Stimulated activated CD4-positive, alpha-beta T cell treated with anti-CD3 and anti-CD28 coated beads, Interleukin-1b, Interleukin-23, amount 100 ng/mL, for 1 hour (primary cell): ENCODE measurements at places on chromosomes 7 and 10.

GRCh38 chr7:1539882-1540775 is 9.6 kb downstream of the MAFK start:
- no peak for DNase-seq

DNA sequence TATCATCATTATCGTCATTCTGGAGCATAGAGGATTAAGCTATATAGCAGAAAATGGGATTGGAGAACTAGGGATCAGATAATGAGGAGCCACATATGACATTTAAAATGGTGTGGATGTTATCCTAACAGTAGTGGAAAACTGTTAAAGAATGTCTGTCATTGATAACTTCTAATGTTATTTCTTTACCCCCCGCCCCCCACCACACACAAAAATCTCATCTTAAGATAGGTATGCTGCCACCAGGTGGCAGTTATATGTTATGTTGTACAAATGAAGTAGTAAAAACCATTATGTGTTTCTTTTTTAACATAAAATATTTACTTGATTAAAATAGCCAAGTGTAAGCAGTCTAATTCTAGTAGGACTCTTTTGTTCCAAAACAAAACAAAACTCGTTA is 13.0 kb downstream of the AKAP9 start:
- no peak for DNase-seq

GRCh38 chr7:100443096-100443840 is 7.0 kb upstream of the PPP1R35 start:
- DNase-seq = no peak

DNA sequence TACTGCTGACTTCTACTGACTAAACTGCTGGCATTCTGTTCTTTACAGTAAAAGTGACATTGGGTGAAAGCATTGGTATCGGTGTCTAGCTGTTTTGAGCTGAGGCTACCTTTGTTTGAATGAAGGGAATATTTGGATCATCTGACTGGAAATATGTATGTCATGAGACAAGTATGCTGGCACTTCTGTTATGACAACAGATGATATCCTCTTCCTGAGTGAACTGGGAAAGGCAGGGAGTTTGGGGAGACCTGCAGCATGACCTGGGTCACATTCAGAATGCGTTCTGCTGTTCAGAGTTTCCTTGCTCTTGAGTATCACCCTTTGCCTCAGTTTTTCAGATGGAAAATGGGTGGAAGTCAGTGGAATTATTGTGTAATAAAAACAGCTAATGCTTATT is 81.8 kb downstream of the PLCE1 start:
- no peak for DNase-seq

DNA sequence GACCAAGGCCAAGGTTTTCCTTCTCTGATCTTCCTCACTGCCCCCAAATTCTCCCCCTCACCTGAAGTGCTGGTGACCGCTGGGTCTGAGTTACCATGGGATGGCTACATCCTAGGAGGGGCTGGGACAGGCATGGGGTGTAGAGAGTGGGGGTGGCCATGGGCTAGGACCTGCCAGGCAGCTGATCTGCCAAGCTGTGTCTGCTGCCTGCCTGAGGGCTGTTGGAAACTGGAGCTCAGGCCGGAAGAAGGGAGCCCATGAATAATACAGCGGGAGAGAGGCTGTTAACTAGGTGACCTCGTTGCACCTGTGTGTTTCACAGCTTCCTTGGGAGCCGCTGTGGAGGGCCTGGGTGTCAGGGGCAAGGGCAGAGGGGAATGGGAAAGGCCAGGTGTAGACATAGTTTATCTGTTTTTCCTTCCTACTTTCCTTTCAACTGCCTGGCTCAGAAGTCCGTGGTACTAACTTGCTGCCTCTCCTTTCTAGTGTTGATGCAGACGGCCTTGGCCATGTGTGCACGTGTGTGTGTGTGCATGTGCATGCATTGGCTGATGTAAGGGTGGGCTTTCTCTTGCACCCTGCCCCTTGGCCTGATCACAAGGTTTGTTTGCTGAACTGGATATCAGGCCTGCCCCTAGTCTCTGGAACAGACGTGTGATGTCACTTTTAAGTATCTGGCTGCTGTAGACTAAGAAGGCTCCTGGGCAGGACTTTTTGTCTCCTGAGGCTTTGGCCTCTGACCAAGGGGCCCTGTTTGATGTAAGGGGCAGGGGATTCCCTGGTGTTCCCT is 11.9 kb downstream of the CDH23 start:
- DNase-seq = no peak

DNA sequence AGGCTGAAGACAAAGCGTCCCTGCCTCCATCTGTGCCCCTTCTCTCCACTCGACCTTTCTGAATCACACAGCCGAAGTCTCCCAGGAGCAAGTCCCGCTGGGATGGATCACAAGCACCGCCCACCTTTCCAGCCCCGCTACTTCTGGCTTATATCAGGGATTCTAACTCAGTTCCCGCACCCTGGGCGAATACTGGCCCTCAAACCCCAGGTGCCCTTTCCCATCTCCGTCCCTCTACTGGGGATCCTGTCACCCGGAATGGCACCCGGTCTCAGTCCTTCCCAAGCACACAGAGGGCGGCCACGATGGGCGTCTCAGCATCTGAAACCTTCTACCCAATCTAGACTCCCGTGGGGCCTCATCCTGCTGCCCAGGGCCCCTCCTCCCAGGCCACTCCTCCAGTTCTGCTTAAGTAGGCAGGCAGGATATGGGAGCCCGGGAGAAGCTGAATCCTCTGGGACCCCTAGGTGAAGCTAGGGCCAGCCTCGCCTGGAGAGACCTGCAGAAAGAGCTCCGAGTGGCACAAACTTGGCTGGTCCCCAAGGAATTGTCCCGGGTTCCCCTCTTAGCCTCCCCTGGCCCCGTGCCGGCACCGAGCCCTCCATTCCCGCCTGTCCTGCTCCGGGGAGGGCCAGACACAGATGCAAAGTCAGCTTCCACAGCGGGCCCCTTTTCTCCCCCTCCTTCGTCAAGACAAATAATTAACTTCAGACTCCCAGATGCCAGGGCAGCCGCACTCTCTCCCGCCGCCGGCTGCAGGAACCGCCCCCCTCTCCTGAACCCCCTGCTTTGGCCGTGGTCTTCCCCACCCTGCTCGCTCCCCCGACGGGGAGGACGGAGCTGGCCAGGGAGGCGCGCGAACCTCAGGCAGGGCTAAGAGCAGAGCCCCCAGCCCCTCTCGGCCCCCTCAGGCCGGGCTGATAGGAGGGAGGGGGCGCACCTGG is 612 bp downstream of the KCP start:
- DNase-seq = no peak

DNA sequence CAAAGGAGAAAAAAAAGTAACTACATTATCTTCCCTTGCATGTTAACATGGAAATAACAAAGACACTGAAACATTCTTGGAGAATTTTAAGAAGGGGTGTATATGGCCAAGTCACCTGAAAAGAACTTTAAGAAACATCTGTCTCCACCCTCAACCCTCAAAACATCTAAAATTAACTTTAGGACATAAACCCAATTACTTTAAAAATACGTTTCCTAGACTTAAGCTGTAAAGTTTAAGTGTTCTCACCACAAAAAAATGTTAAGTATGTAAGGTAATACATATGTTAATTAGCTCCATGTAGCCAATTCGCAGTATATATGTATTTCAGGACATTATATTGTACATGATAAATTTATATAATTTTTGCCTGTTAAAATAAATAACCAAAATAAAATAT is 71.1 kb upstream of the GLCCI1 start:
- no peak for DNase-seq

DNA sequence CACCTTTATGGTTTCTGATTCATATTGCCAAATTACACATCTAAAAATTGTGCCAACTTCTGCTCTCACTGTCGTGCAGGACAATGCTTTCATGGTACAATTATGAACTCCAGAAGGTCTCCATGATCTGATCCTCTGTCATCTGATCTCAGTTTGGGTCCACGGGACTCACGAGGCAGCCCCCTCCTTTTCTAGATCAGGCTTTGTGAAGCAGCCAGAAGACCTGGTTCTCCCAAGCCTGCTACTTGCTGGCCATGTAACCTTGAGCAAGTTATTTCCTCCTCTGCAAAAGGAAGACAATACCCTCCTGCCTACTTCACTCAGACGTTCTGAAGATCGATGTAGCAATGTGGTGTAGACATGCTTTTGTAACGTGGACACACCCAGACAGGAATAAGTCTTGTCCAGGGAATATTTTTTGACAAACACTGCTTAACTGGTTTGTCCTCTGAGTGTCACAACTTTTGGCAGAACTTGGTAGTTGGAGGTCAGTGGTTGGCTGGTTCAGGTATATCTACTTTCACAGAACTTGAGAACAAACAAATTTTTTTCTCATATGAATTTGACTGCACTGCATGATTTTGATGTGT is 19.6 kb downstream of the CALML3 start:
- DNase-seq = no peak

- DNase-seq = no peak
Measured at GRCh38 chr7:27670676-27671075, 8.0 kb upstream of the HIBADH start.
